ENCODE measurements at places on chromosomes 6 and 20.

GRCh38 chr6:56954403-56955170 lies at the start of gene BEND6:
BEND6 (plus strand) TSS chr6:56955107; CDS start chr6:56981811, 26,704 bp downstream.
- no peak for DNase-seq

- DNase-seq: no peak
Observed at GRCh38 chr20:5508044-5508443, 191.3 kb upstream of the PROKR2 start.

- no peak for DNase-seq
Observed at GRCh38 chr6:32177183-32177787, 920 bp upstream of the RNF5 start.

DNA sequence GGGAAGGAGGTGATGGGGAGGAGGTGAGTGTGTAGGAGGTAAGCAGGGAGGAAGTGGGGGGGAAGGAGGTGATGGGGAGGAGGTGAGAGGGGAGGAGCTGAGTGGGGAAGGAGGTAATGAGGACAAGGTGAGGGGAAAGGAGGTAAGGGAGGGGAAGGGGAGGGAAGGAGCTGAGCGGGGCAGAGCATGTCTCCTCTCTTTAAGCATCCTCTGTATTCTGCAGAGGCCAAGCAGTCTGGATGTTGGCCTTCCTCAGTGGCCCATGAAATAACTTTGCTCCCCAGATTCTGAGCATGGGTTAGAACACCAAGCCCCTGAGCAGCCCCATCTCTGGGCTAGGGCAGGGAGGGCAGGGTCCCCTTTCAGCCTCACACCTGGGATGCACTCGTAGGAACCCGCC lies 84.6 kb downstream of the EDN3 start:
- DNase-seq: no peak

DNA sequence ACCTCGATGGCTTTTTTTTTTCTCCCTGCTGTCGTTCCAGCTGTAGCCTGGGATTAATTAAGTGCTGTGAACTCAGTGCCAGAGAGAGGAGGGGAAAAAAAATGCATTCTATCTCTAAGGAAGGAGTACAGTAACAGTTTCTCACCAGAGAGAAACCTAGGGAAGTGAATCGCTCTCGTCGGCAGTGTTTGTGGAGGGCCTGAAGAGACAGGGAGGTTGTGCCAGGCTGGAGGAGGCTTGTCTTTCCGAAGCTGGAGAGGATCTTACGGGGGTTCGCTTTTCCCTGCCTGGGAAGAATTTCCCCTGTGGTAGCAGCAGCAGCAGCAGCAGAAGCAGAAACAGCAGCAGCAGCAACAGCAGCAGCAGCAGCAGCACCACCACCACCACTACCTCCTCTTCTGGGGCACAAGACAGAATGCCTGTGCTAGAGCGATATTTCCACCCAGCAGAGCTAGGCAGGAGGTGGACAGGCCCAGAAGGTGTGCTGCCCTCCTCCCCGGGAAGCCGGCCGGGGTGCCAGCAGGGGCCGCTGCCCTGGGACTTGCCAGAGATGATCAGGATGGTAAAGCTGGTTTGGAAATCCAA lies 186.5 kb downstream of the PDE7B start:
- DNase-seq: no peak

DNA sequence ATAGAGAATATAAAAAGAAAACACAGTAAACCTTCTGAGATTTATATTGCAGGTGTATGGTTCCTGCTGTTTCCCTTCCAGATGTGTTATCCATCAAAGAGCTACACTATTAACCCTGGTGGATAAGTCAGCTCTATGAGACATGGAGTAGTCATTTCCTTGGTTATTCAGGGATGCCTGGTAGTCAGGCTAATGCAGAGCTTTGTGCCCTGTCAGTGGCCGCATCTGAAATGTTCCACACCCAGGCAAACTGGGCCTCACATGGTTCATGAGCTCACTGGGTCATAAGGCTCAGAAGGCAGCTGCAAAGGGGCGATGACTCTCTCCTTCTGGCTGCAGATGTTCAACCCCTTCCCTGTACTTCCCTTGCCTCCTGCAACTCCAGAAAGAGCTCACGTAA lies 473.6 kb downstream of the EPHA7 start:
- DNase-seq: no peak

- peak; percentile 9 for DNase-seq
Observed at GRCh38 chr20:52150440-52151258, 40.9 kb downstream of the ZFP64 start.

- DNase-seq: no peak
Observed at GRCh38 chr6:106527117-106527516, 102.2 kb downstream of the RTN4IP1 start.

DNA sequence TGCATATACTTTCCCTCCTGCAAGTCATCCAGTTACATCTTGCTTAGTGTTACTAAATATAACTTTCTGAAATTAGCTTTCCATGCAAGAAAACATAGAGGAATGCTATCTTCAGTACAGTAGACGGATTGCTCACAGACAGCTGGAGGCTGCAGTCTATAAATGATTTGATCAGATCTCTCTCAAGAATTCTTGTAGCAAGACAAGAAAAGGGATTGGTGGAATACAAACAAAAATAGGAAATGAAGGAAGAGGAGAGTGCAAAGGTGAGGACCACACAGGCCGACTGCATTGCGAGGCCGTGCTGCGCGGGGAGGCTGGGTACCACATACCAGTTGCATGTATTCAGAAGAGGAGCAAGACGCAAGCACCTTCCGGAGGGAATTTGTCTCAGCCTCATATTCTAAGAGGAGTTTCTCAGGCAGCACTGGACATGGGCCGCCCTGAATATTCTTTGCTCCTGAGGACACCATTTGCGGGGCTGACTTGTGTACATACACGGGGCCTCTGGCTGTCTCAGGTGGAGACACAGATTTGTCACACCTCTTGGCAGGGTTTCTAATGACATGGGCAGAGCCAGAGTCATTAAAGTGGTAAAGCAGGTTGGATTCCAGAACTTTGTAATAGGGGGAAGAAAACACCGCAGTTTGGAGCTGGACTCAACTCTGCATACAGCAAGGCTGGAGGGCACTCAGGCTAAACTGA lies 22.7 kb upstream of the KIF25 start:
- DNase-seq: no peak

GRCh38 chr6:14001329-14002012 lies 76.7 kb downstream of the RNF182 start:
- peak; percentile 88 for DNase-seq

GRCh38 chr6:144749263-144749662 lies 464.1 kb downstream of the UTRN start:
- DNase-seq: no peak

GRCh38 chr20:50628853-50629669 lies 62.3 kb downstream of the RIPOR3 start:
- no peak for DNase-seq

GRCh38 chr6:89122625-89123024 lies 4.8 kb upstream of the SRSF12 start:
- DNase-seq: no peak

- no peak for DNase-seq
Observed at GRCh38 chr6:36755435-36756348, 58.1 kb downstream of the RAB44 start.

GRCh38 chr6:25176466-25176865 lies 102.7 kb upstream of the CARMIL1 start:
- no peak for DNase-seq

DNA sequence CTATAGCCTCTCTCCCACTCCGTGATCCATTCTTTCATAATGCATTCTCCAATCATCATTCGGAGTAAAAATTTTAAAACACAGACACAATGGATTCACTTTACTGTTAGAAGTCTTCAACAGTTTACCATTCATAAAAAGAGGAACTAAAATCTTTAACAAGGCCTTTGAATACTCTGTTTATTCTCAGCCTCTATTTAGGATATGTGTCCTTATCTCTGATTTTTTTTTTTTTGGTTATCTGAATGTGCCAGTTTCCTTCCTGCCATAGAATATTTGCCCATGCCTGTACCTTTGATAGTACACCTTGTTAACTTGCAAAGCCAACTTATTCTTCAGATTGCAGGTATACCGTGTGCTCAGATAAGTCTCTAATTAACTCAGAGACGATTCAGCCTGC lies 11.1 kb downstream of the CRISP1 start:
- no peak for DNase-seq

DNA sequence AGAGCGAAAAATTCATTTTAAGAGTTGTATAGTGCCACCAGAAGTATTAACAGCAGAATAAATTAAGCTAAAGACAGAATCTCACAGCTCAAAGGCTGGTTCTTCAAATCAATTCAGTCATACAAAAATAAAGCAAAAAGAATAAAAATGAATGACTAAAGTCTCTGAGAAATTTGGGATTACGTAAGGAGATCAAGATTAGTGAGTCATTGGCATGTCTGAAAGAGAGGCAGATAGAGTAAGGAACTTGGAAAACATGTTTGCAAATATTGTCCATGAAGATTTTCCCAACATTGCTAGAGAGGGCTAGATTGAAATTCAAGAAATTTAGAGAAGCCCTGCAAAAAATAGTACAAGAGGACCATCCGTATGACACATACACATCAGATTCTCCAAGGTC lies 1413.9 kb upstream of the ADGRB3 start:
- DNase-seq: no peak

- DNase-seq: no peak
Observed at GRCh38 chr6:13397359-13398068, 69.2 kb upstream of the TBC1D7 start.

GRCh38 chr20:23358923-23359593 lies 2.9 kb upstream of the GZF1 start:
- no peak for DNase-seq

DNA sequence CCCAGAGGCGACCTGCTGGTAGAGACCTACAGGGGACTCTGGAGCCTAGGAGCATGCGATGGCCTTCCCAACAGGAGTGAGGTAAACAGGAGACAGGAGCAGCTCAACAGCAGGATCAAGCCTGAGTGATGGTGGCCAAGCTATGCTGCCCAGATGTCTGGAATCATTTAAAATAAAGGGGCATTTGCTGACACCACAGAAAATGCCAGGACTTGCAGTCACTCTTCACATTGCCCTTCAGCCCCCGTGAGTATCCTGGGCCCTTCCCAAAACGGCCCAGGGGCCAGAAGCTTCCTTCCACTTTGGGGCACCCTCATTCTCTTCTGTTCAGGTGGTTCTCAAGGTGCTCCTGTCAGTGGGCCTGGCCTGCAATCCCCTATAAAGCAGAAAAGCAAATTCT lies 23.2 kb downstream of the INSM1 start:
- DNase-seq: no peak

GRCh38 chr20:17494201-17494600 lies 37.0 kb downstream of the BFSP1 start:
- no peak for DNase-seq

- DNase-seq: no peak
Observed at GRCh38 chr6:36387440-36388303, at the start of gene ETV7. ETV7 (minus strand) TSS chr6:36387669; CDS start chr6:36387541, 128 bp downstream.

- DNase-seq: no peak
Observed at GRCh38 chr20:60446267-60447111, 488.3 kb downstream of the CDH26 start.

DNA sequence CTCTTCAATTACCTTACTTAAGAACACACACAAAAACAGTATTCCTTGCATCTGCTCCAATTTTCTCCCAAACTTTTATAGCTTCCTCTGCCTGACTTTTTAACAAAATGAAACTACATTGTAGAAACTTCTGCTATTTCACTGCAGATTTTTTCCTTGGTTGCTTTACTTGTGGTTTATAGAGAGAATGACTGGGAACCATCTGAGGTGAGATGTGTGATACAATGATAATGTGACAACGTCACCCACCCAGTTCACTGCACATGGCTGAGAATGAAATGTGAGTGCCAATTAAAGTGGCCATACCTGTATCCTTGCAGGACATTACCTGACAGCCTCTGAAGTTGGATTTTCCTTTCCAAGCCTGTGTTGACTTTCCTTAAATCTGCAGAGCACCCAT lies 258.4 kb downstream of the CD83 start:
- DNase-seq: no peak

- no peak for DNase-seq
Observed at GRCh38 chr6:4352322-4352669, 216.9 kb upstream of the ECI2 start.

DNA sequence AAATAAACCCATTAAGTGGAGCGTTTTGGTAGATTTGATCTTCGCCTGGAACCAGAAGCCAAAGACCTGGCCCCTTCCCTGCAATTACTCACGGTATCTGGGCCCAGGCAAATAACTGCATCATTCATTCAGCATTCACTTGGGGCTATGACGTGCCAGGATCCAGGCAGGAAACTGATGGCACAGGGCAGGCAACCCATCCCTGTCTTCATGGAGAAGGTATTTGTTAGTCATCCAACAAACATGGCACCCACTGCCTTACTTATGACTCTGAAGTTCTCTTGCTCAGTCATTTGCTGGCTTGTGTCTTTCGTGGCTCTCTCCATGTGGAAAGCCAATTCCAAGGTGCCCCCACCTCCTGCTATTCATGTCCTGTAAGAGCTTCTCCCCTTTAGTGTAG lies 232.4 kb downstream of the BMP7 start:
- no peak for DNase-seq

DNA sequence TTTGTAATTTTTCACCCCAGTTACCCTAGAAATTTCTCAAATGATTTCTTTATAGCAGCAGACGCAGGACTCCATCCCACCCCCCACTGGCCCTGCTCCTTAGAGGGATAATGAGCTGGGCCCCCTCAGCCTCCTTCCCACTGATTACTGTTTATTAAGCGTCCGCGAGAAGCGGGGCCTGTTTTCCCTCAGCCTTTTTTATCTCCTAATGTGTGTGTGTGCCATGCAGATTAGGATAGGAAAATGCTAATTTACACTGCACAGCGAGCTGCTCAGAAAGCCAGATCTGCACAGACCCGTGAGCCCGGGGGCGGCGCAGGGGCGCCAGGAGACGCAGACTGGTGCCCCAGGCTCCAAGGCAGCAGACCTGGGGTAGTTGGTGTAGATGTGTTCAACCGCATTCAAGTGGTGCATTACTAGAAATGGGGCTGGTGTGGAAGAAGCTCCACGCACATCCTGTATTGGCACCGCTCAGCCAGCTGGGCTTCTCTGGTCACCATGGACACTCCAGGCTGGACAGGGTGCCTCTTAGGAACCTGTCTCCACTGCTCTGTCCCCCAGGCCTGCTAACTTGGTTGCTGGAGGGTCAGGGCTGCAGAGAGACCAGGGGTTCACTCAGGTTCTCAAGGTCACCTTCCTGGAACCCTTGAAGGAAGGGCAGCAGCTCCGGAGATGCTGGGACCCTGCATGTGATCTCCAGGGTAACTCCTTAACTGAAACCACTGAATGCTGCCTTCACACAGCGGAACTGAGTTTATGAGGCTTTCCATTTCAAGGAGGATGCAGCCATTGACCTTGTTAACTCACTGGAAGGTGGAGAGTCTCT lies 256.3 kb downstream of the ERMARD start:
- no peak for DNase-seq

- no peak for DNase-seq
Observed at GRCh38 chr6:106411643-106412200, 51.2 kb downstream of the CRYBG1 start.

DNA sequence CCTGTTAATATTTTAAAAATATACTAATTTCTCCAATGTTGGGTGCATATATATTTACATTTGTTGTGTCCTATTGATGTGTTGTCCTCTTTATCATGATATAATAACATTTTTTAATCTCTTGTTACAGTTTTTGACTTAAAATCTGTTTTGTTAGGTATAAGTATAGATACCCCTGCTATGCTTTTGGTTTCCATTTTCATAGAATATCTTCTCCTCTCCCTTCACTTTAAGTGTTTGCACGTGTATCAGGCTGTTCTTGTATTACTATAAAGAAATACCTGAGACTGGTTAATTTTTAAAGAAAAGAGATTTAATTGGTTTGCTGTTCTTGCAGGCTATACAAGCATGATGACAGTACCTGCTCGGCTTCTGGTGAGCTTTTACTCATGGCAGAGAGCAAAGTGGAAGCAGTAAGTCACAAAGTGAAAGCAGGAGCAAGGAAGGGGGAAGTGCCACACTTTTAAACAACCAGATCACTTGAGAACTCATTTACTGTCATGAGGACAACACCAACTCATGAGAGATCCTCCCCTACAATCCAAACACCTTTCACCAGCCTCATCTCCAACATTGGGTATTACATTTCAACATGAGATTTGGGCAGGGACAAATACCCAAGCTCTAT lies 340.5 kb upstream of the SYNCRIP start:
- no peak for DNase-seq

Data from BJ (cell line).